NK-92 treated with Interleukin-12 subunit alpha and Interleukin-12 subunit beta, amount 100 ng/mL, for 24 hours (cell line): ENCODE measurements at places on chromosomes 13 and 19.
A peak's percentile ranks its signal among the peaks of the same experiment; 100 is the strongest.

DNA sequence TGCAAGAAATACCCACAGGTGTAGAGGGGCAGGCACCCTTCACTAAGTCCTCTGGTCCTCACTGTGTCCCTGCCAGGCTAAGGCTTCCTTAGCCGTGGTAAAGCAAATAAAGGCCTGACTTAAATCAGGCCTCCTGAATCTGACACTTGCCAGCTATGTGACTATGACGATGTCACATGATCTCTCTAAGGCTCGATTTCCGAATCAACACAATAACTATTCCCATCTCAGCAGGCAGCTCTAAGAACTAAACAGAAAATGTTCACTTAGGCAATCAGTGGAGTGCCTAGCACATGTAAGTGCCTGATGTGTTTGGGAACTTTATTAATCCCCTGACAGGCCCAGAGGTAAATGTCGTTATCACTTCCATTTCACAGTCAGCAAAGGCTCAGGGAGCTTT, 2.0 kb downstream of the ZNF550 start:
- no peak for DNase-seq

DNA sequence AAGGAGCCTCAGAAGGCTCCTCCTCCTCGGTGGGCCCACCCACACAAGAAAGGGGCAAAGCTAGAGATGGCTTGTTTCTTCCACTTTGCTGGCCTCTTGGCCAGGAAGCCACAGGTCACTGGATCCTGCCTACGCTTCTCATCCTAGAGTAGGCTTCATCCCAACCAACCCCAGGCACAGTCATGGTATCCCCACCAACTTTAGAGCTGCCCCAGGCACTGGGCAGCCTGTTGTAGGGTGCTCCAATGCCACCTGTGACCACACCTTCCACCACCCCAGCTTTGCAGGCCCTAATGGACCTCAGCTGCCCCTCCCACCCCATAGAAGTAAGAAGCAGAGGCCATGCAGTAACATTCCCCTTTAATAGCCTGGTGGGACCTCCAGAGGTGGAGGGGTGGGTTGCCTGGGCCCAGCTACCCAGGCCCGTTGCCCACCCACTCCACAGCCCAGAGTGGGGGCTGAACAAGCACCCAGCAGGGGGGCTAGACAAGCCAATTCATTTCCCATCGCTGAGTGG, 522 bp upstream of the CHMP2A start:
- DNase-seq = no peak

DNA sequence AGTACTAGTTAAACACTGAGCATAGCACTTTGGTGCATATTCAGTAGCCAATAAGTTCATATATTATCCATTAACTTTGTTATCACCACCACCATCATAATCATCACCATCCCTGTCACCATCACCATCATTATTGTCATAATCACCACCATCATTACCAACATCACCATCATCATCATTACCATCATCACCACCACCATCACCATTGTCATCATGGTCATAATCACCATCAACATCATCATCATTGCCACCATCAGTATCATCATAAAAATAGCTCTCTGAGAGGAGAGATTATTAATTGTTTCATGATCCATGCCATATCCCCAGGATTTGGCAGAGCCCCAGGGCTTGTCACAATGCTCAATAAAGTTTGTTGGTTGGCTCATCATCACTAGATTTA, 49.3 kb downstream of the MBD3L1 start:
- DNase-seq = no peak

- DNase-seq = no peak
These were observed 728 bp upstream of the DENND1C start for GRCh38 chr19:6482343-6482686.

DNA sequence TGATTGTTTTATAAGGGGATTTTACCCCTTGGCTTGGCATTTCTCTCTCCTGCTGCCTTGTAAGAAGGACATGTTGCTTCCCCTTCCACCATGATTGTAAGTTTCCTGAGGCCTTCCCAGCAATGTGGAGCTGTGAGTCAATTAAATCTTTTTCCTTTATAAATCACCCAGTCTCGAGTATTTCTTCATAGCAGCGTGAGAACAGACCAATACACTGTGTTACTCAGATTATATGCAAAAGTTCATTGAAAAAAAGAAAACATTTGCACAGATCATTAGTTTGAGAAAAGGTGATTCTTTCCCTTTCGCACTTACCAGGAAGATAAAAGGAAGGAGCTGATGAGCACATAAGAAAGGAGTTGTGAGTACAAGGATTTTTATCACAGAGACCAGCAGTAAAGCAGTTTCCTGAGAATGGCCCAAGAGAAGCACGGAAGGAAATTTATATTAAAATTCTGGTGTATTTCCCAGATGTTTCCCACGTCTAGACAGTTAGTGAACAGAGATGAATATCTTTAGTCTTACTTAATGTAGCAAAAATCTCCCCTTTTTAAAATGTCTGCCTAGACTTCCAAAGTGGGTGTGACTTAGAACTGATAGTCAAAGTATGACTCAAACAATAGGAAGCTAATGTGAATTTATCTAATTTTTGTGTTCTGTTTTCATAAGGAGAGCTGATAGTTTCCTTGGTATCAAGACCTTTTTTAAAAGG, 431.8 kb upstream of the SGCG start:
- no peak for DNase-seq

- DNase-seq = peak; percentile 33
These were observed 836 bp upstream of the BST2 start for GRCh38 chr19:17406046-17406886.

DNA sequence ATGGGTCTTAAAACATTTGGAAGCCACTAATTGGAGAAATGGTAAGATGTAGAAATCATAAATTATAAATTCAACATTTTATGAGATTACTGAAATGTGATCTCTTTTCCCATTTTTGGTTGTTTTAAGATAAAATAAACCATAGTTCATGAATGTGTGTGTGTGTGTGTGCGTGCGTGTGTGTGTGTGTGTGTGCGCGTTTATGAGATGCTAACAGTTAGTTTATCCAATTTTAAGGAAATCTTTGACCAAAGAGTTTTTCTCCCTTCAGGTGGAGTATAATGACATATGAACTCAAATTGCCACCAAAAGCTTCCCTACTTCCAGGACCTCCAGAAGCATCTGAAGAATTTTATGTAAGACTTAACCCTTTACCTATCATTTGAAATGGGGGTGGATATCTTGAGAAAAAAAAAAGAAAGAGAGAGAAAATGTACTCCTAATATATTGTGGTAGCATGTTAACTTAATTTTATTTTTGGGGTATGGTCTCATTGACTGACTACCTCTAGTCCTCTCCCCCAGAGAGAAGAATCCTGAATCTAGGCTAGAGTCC, 98.1 kb upstream of the AKAP11 start:
- DNase-seq = no peak

DNA sequence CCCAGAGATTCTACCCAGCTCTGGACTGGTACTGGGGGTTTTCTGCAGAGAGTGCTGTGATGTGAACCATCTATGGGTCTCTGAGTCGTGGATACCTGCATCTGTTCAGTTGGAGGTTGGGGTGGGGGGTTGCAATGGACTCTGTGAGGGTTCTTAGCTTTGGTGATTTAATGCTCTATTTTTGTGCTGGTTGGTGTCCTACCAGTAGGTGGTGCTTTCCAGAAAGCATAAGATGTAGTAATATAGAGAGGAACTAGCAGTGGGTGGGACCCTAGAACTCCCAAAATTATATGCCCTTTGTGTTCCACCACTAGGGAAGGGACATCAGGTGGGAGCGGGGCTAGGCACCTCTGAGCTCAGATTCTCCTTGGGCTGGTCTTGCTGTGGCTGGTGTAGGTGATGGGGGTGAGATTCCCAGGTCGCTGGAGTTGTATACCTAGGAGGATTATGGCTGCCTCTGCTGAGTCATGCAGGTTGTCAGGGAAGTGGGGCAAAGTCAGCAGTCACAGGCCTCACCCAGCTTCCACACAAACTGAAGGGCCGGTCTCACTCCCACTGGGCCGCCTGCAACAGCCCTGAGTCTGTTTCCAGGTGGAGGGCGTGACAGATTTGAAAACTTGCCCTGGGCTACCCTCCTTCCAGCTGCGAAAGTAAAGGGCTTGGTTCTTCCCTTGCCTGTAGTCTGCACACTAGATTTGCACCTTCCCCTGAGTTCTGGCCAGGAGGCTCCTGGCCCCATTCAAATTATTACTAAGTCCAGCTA, 573.0 kb upstream of the SLITRK1 start:
- no peak for DNase-seq

- no peak for DNase-seq
These were observed 76.5 kb upstream of the FRY start for GRCh38 chr13:31955101-31955500.

DNA sequence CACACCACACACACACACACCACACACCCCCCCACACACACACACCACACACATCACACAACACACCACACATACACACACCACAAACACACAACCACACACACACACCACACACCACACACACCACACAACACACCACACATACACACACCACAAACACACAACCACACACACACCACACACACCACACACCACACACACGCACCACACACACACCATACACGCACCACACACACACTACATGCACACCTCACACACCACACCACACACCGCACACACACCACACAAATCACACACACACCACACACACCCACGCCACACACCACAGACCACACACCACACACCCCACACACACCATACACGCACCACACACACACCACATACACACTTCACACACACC, 83.5 kb downstream of the ZNF557 start:
- DNase-seq = no peak

- DNase-seq = no peak
These were observed 79.7 kb downstream of the EFNB2 start for GRCh38 chr13:106455777-106456176.
